Activated CD8-positive, alpha-beta memory T cell treated with anti-CD3 and anti-CD28 coated beads, Interleukin-2, amount 10 ng/mL, durations not matched to agents 7 days and 5 days (primary cell): ENCODE measurements at places on chromosomes 4 and X.

GRCh38 chr4:39699687-39700409, 1.9 kb downstream of the UBE2K start:
- DNase-seq: no peak

DNA sequence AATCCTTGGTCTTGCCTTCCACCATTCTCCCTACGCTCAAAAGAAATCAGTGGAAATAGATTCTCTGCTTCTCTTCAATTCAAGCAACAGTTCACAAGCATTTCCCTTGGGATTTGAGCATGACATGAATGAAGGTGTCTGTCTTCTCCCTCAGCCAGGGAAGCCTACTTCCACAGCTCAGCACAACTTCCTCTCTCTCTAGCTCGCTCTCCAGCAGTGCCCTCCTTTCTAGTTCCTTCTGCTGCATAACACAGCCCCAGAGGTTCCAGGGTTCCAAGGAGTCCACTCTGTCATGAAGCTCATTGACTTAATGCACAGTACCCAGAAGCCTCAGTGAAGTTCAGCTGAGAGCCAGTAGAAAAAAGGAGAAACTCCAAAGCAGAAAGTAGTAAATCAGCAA, 81.3 kb downstream of the PLS3 start:
- DNase-seq: no peak

GRCh38 chr4:2648159-2648814, 107.8 kb downstream of the TNIP2 start:
- DNase-seq: no peak

- DNase-seq: no peak
These were observed 47.9 kb upstream of the RGN start for GRCh38 chrX:47030339-47030738.

- no peak for DNase-seq
These were observed 247.2 kb upstream of the CENPE start for GRCh38 chr4:103445377-103445776.

GRCh38 chrX:150324035-150324728, 38.9 kb upstream of the MAMLD1 start:
- DNase-seq: no peak

DNA sequence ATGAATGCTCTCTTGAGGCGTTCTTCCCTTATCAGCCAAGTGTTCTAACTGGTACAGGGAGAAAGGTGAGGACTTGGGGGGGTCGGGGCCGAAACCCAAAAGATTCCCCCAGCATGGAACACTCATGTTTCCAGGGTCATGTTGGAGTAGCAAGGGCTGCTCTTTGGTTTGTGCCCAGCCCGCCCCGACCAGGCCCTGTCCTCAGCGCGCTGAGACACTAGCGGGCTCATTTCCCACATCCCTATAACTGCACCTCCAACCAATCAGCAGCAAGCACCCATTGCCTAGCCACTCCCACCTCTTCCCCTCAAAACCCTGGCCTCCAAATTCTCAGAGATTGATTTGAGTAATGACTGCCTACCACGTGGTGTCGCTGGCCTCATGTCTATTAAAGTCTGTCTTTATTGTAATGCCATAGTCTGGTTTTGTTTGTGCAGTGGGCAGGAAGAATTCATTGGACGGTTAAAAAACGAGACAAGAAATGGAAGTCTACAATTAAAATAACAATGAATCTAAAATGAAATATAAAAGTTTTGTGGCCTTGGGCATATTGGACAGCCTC, 1928.4 kb downstream of the STIM2 start:
- no peak for DNase-seq

GRCh38 chr4:8540072-8540471, 40.1 kb upstream of the GPR78 start:
- DNase-seq: no peak

DNA sequence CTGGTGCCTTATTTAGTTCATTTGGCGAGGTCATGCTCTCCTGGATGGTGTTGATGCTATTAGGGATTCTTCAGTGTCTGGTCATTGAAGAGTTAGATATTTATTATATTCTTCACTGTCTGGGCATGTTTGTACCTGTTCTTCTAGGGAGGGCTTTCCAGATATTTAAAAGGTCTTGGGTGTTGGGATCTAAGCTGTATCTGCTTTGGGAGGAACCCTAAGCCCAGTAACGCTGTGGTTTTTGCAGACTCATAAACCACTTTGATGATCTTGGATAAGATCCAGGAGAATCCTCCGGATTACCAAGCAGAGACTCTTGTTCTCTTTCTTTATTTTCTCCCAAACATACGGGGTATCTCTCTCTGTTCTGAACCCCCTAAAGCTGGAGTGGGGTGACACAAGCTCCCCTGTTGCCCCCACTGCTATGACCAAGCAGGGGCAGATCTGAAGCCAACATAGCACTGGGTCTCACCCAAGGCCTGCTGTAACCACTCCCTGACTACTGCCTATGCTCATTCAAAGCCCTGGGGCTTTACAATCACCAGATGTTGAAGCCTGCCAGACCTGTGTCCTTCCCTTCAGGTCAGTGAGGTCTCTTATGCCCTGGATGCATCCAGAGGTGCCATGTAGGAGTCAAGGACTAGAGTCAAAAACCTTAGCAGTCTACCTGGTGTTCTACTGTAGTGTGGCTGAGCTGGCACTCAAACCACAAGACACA, 187.6 kb downstream of the GUCY2F start:
- DNase-seq: no peak

- DNase-seq: no peak
These were observed 6.2 kb upstream of the ZBTB33 start for GRCh38 chrX:120244395-120244734.
